ENCODE measurements at places on chromosomes 1 and 21. TPM values are rescaled to one million over a fixed set of nuclear protein-coding genes. Genes with fewer than 3 reads are reported as not detected.

DNA sequence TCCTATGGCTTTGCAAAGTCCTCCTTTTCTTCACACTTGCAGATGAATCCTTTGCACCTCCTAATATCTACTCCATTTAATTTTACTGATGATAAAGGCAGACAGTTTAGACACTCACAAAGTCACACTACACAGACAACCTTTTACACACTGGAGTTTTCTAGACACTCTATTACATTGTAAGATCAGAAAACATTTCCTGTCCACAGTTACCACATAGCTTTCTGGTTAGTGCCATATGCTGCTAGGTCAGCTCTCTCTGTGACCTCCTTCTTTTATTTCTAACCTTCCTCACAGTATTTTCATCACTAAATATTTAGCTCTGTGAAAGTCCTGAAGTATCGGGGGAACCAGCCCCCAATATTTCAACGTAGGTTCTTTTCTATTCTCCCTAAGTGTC lies 5.1 kb downstream of the SH2D1B start:
- H3K27me3 ChIP-seq: no peaks in the 10 kb centered on the region
- no peaks in the 10 kb centered on the region for H3K4me1 ChIP-seq
- no peak for DNase-seq

GRCh38 chr1:187624812-187625545 lies 796.2 kb downstream of the PLA2G4A start:
- H3K4me1 ChIP-seq: no peaks in the 10 kb centered on the region
- H3K36me3 ChIP-seq: no peaks in the 10 kb centered on the region
- DNase-seq: no peak
- H3K27ac ChIP-seq: no peak overlapping the region
- no peaks in the 10 kb centered on the region for H3K27me3 ChIP-seq

- no peak overlapping the region for H3K4me3 ChIP-seq
- H3K4me1 ChIP-seq: no peaks in the 10 kb centered on the region
- no peaks in the 10 kb centered on the region for H3K36me3 ChIP-seq
- H3K27me3 ChIP-seq: no peaks in the 10 kb centered on the region
- H3K27ac ChIP-seq: peak overlapping the region; percentile 82
Measured at GRCh38 chr1:120178799-120179756, 2.8 kb upstream of the SEC22B start.

DNA sequence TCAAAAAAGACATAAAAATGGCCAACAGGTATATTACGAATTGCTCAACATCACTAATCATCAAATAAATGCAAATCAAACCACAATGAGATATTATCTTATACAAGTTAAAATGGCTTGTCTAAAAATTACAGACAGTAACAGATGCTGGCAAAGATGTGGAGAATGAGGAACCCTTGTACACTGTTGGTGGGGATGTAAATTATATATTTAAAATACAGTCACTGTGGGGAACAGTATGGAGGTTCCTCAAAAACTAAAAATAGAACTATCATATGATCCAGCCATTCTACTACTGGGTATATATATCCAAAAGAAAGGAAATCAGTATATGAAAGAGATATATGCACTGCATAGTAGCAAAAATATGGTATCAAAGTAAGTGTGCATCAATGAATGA lies 1037.2 kb upstream of the B3GALT2 start:
- no peak overlapping the region for H3K4me3 ChIP-seq
- no peaks in the 10 kb centered on the region for H3K4me1 ChIP-seq
- no peaks in the 10 kb centered on the region for H3K36me3 ChIP-seq
- H3K27me3 ChIP-seq: no peaks in the 10 kb centered on the region
- no peak overlapping the region for H3K27ac ChIP-seq
- DNase-seq: no peak

DNA sequence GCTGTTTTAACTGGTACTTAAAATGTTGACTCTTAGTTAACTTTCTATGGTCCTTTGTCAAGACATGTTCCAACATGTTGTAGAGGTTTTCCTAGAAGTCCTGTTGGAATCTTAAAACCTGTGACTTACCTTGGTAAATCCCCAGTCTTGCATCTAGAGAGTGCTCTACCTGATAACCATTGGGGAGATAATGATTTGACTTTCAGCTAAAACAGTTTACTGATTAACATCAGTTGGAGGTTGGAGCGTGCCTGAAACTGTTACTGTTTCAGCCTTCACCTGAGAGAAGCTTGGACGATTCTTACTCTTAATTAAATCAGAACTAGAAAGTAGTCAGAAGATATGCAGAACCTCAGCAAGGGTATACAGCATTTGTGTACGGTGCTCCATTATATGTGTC lies 8.8 kb downstream of the MDM4 start:
- DNase-seq: no peak
- H3K27ac ChIP-seq: no peak overlapping the region
- H3K4me1 ChIP-seq: no peaks in the 10 kb centered on the region
- H3K36me3 ChIP-seq: no peaks in the 10 kb centered on the region

GRCh38 chr1:20660847-20661206 lies 342 bp downstream of the DDOST start:
- peak overlapping the region; percentile 72 for H3K4me3 ChIP-seq
- DNase-seq: no peak
- H3K4me1 ChIP-seq: peaks cover 12% of the 10 kb centered on the region
- H3K27ac ChIP-seq: peak overlapping the region; percentile 67
- no peaks in the 10 kb centered on the region for H3K27me3 ChIP-seq
- H3K36me3 ChIP-seq: no peaks in the 10 kb centered on the region

- H3K4me3 ChIP-seq: no peak overlapping the region
- no peaks in the 10 kb centered on the region for H3K27me3 ChIP-seq
- no peak for DNase-seq
- peaks cover 8% of the 10 kb centered on the region for H3K4me1 ChIP-seq
- no peak overlapping the region for H3K27ac ChIP-seq
Measured at GRCh38 chr1:54338464-54338863, 67.7 kb downstream of the SSBP3 start.

The PWP2 gene
- total RNA-seq: 5.2 TPM

The LMX1A gene
- not detected for total RNA-seq

The OLIG2 gene
- total RNA-seq: not detected

The PTGER3 gene
- 51.1 TPM for total RNA-seq

The SELP gene
- total RNA-seq: 26.8 TPM

The RNF186 gene
- total RNA-seq: not detected

The RIIAD1 gene
- 4.3 TPM for total RNA-seq

The MYCBP gene
- total RNA-seq: 38.7 TPM

The CFAP45 gene
- total RNA-seq: not detected

Data from uterus (tissue), 4 donors.